ENCODE measurements at places on chromosomes 1 and 21.

GRCh38 chr1:119007670-119008482 lies 19.7 kb upstream of the TBX15 start:
- H3K27me3 ChIP-seq, result peaks cover 88% of the 10 kb centered on the region
- H3K27ac ChIP-seq, result no peak overlapping the region
- H3K4me3 ChIP-seq, result peak overlapping the region; percentile 54
- H3K4me1 ChIP-seq, result peaks cover 30% of the 10 kb centered on the region

DNA sequence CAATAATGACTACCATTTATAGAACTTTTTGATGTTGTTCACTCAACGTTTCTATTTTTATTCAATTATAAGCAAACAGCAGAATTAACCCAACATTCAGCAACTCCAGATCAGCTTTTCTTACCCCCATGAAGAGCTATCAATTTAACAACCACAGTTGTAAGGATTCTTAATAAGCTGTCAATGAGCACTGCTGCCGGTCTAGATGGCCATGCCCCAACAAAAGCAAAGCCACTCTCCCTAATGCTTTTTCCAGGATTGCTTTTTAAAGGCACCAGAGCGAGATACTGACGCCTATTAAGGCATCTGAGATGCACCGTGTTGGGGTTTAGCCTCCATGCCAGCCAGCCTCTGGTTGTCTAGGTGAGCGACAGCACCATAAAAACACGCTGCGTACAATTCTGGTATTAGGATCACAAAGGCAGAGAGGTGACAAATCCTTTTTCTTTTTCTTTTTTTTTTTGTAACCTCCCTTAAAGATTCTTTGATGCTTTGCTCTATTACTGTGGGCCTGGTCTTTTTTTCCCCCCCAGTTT lies 39.5 kb downstream of the PTPRC start:
- H3K4me3 ChIP-seq, result no peak overlapping the region
- no peak for DNase-seq
- peaks cover 100% of the 10 kb centered on the region for H3K4me1 ChIP-seq
- no peaks in the 10 kb centered on the region for H3K27me3 ChIP-seq
- H3K36me3 ChIP-seq, result peaks cover 5% of the 10 kb centered on the region
- H3K27ac ChIP-seq, result peak overlapping the region; percentile 90

DNA sequence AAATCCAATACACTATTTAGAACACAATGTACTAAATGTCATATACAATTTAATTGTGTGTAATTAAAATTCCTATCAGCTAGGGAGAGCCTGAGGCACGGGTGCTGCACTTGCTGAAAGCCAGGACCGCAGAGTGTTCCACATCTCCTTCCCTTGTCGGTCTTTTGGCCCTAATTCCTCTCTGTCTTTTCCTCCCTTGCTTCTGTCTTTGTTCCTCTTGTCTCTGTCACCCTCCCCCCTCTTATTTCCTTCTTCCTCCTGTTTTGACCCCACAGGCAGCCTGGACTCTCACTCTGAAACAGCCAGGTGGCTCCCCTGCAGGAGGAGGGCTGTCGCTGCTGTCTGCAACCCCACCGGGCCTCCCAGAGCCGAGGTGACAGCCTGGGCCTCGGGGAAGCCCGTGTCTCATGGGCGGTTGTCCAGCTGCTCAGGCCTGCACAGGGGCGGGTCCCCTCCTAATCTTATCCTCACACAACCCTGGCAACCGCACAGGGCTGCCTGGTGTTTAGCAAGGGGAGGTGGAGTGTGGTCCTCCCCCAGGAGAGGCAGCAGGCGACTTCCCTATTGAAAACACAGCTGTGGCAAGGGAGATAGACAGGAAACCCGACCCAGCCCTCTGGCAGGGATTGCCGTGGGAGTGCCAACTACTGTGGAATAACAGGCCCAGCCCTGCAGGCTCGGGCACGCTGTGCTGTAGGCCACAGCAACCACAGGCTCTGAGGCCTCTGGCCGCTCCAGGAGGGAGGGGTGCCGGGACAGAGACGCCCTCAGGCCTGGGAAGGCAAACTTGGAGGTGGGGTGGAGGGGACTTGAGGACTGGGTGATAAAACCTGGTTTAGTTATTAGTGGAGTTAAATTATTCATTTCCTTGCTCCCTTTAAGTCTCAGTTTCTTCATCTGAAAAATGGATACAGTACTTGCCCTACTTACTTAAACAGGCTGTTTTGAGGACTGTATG lies 68.8 kb upstream of the WDR26 start:
- peak; percentile 88 for DNase-seq
- H3K27me3 ChIP-seq, result no peaks in the 10 kb centered on the region
- no peak overlapping the region for H3K27ac ChIP-seq
- no peak overlapping the region for H3K4me3 ChIP-seq

- H3K4me1 ChIP-seq, result no peaks in the 10 kb centered on the region
- DNase-seq, result no peak
Measured at GRCh38 chr1:12275370-12275769, 45.5 kb downstream of the VPS13D start.

- H3K27me3 ChIP-seq, result no peaks in the 10 kb centered on the region
- no peaks in the 10 kb centered on the region for H3K36me3 ChIP-seq
- peak overlapping the region; percentile 99 for H3K27ac ChIP-seq
- DNase-seq, result peak; percentile 93
- peaks cover 76% of the 10 kb centered on the region for H3K4me1 ChIP-seq
Measured at GRCh38 chr1:26696119-26696653, 371 bp downstream of the ARID1A start.

DNA sequence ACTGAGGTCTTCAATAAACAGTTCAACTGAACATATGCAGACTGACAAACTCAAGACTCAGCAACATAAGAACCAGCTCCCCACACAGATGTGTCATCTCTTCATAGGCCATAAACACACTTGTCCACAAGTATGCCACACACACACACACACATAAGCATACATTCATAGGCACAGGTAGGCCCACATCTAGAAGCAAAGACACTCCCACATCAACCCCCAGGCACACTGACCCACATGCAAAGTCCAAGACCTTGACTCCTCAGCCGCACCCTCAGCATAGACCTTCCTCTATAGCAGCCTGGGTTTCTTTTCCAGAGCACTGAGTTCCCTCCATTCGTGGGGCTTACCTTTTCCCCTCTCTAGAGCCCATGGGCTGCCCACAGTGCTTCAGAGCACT lies 1.4 kb downstream of the LAD1 start:
- peaks cover 11% of the 10 kb centered on the region for H3K4me1 ChIP-seq
- no peak overlapping the region for H3K27ac ChIP-seq
- DNase-seq, result no peak
- no peak overlapping the region for H3K4me3 ChIP-seq
- H3K36me3 ChIP-seq, result no peaks in the 10 kb centered on the region
